ENCODE measurements at places on chromosomes 2 and 18.

- no peak for DNase-seq
These were observed 2.4 kb upstream of the SLC8A1 start for GRCh38 chr2:40454321-40454720.

DNA sequence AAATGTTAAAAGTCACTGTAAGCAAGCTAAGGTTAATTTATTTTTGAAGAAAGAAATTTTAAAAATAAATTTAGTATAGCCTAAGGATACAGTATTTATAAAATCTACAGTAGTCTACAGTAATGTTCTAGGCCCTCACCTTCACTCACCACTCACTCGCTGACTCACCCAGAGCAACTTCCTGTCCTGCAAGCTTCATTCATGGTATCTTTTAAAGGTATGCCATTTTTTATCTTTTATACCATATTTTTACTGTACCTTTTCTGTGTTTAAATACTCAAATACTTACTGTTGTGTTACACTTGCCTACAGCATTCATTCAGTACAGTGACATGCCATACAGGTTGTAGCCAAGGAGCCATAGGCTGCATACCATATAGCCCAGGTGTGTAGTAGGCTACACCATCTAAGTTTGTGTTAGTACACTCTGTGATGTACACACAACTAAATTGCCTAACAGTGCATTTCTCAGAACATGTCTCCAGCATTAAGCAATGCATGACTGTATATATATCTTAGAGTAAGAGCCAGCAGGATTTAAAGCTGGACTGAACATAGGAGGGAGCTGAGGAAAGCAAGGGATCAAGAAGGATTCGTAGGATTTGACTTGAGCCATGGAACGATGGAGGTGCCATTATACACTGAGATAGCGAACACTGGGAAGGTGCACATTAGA is 83.1 kb upstream of the KLF7 start:
- no peak for DNase-seq

GRCh38 chr2:82314836-82315472 is 2010.4 kb upstream of the LRRTM1 start:
- DNase-seq = no peak

- no peak for DNase-seq
These were observed 38.9 kb upstream of the LDLRAD4 start for GRCh38 chr18:13179566-13180113.

DNA sequence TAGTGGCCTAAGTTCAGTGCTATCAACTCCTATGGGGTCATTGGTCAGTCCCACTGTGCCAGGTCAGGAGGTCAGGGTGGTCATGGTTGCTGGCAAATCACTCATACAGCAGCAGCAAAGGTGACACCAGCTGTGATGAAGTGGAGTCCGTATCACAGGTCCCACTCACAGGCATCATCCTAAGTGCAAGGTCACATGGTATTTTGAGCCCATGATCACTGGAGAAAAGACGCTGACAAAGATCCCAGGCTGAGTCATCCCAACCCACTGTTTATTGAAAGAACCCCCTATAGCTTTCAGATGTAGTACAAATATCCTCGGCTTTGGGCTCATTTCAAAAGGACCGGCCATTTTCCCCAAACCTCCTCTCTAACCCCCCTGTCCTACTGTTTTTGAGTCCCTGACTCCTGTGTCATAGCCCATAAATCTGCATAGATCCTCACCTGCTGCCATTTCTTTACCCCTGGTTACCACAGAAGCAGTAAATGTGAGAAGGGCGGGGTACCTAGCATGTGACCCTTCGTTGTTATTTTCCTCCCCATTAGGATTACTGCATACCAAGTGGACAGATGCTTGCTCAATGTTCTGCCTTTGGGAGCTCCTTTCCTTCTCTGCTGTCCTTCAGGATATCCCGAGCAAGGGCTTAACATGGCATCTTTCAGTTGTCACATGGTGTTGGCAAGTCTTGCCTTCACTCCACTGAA is 107.7 kb downstream of the COL6A3 start:
- DNase-seq = no peak

GRCh38 chr18:22337306-22337705 is 80.4 kb downstream of the CTAGE1 start:
- no peak for DNase-seq

- DNase-seq = no peak
These were observed 47.8 kb downstream of the CFAP36 start for GRCh38 chr2:55567298-55567697.

DNA sequence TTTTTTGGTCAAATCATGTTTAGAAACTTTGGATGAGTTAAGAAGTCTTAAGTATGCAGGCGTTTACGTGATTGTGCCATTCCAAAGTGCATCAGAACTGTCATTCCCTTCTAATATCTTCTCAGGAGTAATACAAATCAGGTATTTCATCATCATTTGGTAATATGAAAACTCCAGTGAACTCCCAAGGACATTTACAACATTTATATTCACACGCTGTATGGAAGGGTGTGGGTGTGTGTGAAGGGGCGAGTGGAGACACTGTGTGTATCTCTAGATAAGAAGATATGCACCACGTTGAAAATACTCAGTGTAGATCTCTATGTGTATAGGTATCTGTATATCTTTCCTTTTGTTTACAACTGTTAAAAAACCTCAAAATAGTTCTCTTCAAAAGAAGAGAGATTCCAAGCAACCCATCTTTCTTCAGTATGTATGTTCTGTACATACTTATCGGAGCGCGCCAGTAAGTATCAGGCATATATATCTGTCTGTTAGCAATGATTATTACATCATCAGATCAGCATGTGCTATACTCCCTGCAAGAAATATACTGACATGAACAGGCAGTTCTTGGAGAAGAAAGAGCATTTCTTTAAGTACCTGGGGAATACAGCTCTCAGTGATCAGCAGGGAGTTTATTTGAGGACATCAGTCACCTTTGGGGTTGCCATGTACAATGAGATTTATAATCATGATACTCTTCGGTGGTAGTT is 29.3 kb downstream of the COX7A2L start:
- no peak for DNase-seq

DNA sequence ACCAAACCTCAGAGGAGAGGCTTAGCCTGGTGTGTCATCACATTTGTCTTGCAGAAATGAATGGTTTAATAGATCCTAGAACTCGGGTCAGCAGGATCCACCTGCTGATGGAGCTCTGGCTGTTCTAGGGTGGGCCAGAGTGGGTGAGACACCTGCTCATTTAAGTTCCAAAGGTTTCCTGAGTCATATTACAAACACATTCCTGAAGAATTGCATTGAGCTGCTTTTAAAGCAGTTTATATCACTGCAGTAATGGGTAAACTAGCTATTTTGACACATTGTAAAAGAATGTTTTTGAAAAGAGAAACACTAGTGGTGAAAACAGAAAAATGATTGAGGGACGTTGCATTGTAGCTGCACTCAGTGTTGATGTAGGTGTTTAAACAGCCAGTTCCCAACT is 175.3 kb upstream of the TCF4 start:
- no peak for DNase-seq

DNA sequence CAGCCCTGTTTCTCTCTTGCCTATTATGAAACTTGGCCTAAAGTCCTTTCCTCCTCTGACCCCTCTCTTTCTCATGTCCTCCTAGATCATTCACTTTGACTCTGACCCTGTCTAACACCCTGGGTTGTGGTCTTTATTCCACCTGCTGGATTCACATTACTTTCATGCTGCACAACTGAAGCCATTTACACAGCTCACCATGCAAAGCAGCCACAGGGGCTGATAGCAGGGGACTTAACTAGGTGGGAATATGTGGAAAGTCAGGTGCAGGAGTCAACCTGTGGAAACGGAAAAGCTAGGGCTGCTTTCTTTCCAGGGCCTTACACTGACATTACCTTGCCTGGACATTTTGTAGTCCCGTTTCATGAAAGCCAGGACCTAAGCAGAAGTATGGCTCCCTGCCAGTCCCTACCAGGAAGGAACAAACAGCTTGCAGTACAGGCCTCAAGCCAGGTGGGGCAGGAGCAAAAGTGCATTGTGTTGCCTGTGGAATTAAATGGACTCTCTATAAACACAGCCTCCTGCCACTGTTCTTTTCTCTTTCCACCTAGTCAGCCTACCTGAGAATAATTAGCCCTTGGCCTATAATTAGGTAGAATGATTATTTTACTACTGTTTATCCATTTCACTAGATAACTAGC is 11.8 kb downstream of the MAPRE3 start:
- no peak for DNase-seq

DNA sequence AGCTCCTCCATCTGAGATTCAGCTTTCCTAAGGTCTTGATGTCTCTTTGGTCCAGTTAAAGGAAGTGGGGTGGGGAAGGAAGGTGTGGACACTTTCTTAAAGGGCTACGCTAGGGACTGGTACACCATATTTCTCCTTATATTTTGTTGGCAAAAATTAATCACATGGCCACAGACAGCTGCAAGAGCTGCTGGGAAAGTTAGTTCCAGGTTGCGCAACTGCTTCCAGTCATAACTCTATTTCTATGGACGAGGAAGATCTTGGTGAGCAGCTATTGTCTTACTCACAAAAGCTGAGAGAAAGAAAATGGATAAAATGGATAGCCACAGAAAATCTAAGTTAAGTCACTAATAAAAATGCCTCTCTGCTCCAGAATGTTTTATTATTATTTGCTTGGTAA is 60.7 kb upstream of the PPM1B start:
- DNase-seq = no peak

DNA sequence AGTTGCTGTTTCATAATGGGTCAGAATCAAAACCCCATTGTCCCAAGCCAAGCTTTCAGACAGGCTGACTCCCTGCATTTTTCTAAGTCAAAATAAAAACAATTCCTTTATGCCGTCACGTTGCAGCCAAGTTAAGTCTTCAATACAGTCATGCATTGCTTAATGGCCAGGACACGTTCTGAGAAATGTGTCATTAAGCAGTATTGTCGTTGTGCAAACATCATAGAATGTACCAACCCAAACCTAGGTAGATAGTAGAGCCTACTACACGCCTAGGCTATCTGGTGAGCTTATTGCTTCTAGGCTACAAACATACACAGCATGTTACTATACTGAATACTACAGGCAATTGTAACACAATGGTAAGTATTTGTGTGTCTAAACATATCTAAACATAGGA is 160.4 kb upstream of the FOSL2 start:
- peak; percentile 50 for DNase-seq

DNA sequence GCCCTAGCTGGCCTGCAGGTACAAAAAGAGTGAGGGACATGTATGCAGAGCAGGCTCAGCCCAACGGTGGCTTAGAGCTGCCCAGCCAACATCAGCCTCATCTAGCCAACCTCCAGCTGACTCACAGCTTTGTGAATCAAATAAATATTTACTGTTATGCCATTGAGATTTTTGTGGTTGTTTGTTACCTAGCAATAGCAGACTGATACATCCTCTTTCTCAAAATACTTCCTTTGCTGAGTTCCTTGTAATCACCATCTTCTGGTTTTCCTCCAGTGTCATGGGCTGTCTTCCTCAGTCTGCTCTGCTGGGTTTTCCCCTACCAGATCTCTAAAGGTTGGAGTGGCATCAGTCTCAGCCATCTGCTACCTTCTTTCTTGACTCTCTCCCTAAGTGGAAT is 126.6 kb upstream of the SLC1A4 start:
- no peak for DNase-seq

- no peak for DNase-seq
These were observed 29.1 kb upstream of the SLC16A14 start for GRCh38 chr2:230097841-230098240.

DNA sequence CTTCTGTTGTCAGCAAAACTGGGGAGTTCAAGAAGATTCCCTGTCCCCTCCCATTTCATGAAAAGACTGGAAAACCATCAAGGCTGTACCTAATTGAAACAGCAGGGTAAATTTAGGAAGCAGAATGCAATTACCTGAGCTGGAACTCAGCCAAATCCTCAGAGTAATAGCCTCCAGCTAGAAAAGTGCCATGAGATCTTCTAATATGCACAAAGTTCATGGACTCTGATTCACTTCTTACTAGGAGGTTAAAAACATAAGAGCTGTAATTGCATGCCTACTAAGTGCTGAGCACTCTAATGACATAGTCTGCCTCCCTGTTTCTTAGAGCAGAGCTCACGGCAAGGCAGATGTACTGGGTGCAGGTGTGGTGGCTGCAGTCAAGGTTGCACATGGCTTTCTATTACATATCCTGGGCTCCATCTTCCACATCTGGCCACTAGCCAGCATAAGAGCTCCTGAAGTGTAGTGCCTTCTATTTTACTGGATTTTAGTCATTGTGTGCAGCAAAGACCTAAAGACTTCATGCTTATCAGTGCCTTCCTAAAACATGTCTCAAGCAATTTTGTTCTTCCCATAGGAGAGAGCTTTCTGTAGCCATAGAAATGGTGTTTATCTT is 341.7 kb downstream of the PTPRM start:
- no peak for DNase-seq

DNA sequence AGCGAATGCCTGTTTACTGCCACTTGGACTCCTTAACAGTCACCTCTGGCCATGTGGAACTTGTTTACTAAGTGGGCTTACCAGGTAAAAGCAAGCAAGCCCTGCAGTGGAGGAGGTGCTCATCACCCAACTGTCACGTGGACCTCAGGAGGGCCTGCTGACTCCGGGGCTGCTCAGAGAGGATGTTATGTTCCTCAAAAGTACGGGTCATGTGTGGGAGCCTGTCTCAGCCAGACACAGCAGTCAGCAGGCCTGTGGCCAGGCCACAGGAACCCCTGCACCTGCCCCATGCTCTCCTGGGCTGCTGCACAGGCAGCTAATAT is 36.2 kb downstream of the AMER3 start:
- no peak for DNase-seq

- DNase-seq = no peak
These were observed 4.8 kb downstream of the GCFC2 start for GRCh38 chr2:75705921-75706320.

DNA sequence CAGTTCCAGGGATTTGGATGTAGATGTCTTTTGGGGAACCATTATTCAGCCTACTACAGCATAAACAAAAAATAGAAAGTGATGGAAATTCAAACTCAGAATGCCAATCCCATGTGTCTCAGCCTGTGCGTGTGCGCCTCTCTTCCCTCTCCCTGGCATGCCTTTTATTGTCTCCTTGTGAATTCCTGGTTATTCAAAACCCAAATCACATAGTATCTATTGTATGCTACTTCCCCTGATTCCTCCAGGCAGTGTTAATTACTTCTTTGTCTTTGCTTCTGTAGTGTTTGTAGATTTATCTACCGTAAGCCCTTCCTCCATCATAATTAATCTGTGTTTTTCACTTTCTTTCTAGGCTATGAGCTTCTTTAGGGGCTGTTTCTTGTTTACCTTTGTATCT is 38.9 kb downstream of the RHBDD1 start:
- DNase-seq = no peak

DNA sequence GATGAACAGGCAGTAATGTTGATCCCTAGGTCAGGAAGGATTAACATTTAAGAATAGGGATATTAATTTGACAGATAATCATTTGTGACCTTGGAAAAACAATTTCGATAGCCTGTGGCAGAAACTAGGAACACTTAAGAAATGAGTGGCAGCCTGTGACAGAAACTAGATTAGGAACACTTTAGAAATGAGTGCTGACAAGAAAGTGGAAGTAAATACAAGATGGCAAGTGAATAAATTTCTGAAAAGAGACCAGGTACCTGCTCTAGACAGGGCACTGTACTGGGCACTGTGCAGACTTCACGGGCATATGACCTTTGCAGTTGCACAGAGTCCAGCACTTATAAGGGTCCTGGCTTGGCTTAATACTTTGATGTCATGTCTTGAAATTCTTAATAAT is 5.5 kb upstream of the HNRNPA3 start:
- DNase-seq = no peak

GRCh38 chr2:54228945-54229344 is 27.1 kb downstream of the TSPYL6 start:
- no peak for DNase-seq
